NCI-H345 (cell line): ENCODE measurements at places on chromosomes 7 and 10.
A peak's percentile ranks its signal among the peaks of the same experiment; 100 is the strongest.

GRCh38 chr7:65927489-65928448 lies 54.2 kb downstream of the GUSB start:
- DNase-seq: no peak

- DNase-seq: no peak
Observed at GRCh38 chr10:133235932-133236331, 1.7 kb upstream of the VENTX start.

DNA sequence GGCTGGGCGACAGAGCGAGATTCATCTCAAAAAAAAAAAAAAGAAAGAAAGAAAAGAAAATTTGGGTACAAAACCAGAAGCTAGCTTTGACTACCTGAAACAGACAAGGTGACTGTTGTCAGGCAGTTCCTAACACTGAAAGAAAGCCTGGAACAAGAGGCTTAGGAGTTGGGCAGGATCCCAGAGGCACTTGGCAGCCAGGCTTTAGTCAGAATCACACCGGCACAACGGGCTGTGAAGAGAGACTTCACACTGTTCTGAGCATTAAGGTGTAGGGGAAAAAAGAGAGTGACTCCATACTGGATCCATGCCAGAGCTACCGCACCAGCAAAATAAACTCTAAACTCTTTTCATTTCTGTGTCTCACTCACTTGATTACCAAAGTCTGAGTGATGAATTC lies 130.8 kb downstream of the ZNF467 start:
- no peak for DNase-seq

DNA sequence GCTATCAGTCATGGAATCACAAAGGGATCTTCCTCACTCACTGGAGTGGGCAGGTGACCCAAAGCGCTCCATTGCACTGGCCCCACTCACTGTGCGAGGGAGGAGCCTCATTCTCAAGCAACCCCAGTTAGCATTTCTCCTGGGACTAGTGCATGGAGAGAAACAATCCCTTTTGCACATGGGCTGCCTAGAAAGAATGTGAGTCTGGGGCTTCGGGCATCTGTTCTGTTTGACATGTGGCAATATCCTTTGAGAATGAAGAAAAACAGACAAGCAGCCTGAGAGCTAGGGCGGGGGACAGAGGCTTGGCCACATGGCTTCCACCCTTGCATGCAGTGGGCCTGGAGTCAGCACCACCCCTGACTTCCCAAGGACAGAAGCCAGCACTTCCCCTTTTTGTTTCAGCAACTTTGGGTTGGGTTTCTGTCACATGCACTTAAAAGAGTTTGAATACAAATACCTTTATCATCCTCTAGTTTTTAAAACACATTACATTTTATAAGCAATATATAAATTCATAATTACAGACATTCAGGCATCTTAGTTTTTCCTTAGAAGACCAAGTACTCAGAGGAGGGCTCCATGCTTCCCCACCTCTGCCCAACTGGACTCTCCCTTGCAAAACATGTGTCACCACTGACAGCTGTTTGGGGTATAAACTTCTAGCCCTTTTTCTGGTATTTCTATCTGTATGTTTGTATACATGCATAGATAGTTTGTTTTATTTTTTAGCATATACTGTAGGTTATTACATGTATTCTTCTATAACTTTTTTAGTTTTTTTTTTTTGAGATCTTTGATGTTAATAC lies 73.8 kb downstream of the RBM20 start:
- DNase-seq: no peak

GRCh38 chr7:73840715-73841379 lies 1.5 kb downstream of the METTL27 start:
- DNase-seq: no peak

DNA sequence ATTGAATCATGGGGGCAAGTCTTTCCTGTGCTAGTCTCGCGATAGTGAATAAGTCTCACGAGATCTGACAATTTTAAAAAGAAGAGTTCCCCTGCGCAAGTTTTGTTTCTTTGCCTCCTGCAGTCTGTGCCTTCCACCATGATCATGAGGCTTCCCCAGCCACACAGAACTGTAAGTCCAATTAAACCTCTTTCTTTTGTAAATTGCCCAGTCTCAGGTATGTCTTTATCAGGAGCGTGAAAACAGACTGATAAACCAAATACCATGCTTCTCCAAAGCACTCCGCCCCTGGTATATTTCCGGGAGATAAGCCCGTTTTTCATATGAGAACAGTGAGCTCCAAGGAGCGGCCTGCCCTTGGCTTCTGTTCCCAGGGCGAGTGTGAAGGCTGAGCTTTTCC lies 118.9 kb downstream of the EVX1 start:
- DNase-seq: no peak

DNA sequence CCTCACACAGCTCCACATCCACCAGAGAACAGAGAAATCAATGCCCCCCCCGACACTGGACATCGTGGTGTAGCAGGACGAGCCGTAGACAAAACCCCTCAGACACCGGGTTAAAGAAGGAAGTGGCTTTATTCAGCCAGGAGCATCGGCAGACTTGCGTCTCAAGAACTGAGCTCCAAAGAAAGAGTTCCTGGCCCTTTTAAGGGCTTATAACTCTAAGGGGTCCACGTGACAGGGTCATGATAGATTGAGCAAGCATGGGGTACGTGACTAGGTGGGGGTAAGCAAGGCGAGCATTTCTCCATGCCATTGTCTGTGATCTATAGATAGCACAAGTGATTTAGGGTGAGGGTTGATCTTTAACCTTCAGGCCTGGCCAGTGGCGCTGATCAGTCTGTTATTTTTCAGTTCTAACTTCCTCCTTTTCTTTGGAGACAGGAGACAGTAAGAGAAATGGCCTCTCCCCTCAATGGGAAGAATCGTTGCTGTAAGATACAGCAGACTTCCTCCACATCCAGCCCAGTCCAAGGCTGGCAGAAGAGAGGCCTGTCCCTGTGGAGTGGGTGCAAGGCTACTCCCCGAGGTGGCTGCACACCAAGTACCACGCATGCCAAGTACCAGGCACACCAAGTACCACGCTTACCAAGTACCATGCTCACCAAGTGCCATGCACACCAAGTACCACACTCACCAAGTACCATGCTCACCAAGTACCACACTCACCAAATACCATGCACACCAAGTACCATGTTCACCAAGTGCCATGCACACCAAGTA lies 19.5 kb upstream of the PPP2R2D start:
- DNase-seq: no peak

DNA sequence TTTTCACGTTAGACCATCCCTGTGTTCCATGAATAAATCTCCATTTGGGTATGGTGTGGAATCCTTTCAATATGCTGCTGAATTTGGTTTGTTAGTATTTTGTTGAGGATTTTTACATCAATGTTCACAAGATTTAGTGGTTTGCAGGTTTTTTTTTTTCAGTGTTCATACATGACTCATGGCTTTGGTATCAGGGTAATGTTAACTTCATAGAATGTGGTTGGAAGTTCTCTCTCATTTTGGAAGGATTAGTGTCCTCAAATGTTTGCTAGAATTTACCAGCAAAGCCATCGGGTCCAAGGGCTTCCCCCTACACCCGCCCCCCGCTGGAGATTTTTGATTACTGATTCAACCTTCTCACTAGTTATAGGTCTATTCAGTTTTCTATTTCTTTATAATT lies 398.0 kb downstream of the NXPH1 start:
- DNase-seq: no peak

DNA sequence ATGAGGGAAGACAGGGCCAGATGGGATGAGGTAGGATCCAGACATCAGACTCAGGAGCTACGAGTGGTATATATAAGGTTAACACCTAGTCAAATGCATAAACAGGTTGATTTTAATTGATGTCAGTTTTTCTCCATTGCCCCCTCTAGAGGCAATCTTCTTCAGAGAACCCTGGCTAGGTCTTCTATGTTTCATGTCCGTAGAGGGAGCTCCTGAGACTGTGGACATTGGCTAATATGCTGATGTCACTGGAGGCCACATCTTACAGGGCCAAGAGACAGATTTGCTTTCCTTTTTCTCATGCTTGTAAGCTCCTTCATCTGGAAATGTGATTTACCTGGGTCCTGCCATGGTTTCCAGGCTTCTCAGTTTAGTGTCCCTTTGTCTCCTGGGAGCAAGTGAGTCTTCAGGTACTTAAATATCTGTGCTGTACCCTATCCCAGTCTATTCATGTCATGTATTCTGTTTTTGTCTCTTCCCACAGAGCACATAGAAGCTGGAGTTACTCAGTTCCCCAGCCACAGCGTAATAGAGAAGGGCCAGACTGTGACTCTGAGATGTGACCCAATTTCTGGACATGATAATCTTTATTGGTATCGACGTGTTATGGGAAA lies 161.6 kb upstream of the PRSS1 start:
- DNase-seq: peak; percentile 20

- peak; percentile 91 for DNase-seq
Observed at GRCh38 chr7:141541375-141541774, 9.8 kb upstream of the AGK start.

- no peak for DNase-seq
Observed at GRCh38 chr7:18202315-18203045, 174.8 kb upstream of the PRPS1L1 start.

- DNase-seq: no peak
Observed at GRCh38 chr10:78403781-78404180, 370.1 kb downstream of the RPS24 start.

- no peak for DNase-seq
Observed at GRCh38 chr7:29523728-29524127, 39.9 kb upstream of the PRR15 start.

- peak; percentile 54 for DNase-seq
Observed at GRCh38 chr7:44431091-44431608, 59.3 kb downstream of the NUDCD3 start.

DNA sequence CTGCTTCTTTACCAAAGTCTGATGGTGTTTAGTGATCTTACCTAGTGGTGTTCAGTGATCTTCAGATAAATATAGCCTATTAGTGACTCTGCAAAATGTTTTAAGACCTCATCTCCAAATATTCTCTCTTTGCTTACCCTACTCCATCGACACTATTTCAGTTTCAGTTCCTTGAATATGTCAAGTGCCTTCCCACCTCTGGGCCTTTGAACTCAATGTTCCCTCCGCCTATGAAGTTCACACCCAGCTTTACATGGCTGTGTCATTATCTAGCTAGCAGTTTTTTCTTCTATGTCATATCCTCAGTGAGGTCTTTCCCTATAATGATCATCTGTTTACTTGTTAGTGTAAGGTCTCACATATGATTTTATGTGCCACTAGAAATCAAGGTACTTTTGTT lies 322.6 kb downstream of the DGKB start:
- no peak for DNase-seq

GRCh38 chr7:15546272-15546792 lies 15.5 kb downstream of the AGMO start:
- no peak for DNase-seq

GRCh38 chr7:632831-633210 lies 93.7 kb upstream of the DNAAF5 start:
- DNase-seq: no peak

DNA sequence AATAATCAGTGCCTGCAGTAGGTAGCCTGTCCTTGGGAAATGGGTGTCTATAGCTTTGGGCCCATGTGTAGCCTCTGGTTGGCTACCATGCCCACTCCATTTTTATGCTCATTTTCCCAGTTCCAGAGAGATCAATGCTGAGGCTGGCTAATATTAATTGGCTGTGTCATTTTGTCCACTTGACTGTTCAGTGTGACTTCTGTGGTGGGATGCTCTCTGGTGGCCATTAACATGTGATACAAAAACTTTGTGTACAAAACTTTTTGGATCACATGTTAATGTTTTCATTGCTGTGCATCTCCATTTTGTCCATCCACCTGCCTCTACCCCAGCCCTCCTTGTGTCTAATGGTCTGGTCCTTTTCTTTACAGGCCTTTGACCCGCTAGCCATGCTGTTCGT lies 22.7 kb downstream of the VIM start:
- no peak for DNase-seq

- DNase-seq: no peak
Observed at GRCh38 chr7:8291397-8292141, 29.6 kb upstream of the ICA1 start.

GRCh38 chr7:47787249-47788069 lies 160.8 kb downstream of the PKD1L1 start:
- DNase-seq: no peak

GRCh38 chr7:107889992-107890391 lies 991 bp upstream of the DLD start:
- no peak for DNase-seq

DNA sequence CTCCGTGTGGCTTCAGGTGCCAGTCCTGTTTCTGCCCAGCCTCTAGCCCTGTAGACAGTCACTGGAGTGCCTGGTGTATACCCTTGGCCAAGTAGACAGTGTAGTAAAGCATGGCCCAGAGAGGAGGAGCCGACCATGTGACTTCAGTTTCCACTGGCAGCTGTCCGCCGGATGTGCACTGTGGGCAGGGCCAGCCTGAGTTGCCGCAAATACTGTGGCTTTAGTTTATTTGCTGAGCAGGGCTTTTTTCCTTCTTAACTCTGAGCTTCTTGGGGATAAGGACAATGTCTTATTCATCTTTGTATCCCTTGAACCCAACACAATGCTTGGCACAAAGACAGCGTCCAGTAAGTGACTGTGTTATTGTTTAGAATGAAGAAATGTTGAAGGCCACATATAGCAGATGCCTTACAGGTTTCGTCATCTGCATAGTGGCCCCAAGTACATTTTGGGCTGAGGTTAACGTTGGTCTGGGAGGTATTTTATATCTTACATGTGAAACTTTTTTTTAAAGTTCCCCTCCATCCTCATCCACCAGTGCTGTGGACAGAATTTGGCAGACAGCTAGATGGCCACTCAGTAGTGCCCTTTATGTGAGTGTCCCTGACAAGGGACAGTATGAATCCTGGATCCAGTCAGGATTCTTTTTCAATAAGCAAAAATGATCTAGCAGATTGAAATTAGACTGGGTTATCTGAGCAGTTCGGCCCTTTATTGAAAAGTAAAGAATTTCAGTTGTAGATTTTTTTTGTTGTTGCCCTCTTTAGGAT lies 40.6 kb downstream of the CYP17A1 start:
- no peak for DNase-seq

GRCh38 chr10:91149550-91149949 lies 70.9 kb upstream of the PCGF5 start:
- no peak for DNase-seq

DNA sequence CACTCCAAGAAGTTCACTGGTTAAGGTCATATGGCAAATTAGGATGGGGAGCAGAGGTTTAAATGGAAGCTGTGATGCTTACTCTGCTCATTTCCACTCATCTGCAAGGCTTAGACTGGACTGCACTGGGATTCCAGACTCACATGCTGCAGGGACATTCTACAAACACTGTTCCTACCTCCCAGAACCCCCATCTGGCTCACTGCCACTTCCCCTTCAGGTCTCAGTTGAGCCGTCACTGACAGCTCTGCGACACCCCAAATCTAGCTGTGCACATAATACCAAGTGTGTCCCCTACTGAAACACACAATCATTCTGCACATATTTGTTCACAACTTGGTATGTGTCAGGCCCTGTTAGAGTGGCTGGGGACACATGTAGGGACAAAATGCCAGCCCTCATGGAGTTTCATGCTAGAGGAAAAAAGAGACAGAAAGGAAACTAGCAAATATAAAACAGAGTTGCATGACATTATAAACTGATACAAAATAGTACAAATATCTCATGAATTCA lies 5.4 kb downstream of the PRKCQ start:
- DNase-seq: no peak

GRCh38 chr10:8221451-8221850 lies 167.0 kb downstream of the GATA3 start:
- no peak for DNase-seq
